ENCODE measurements at places on chromosomes 11 and 22.
A peak's percentile ranks its signal among the peaks of the same experiment; 100 is the strongest.

- no peak for DNase-seq
Observed at GRCh38 chr11:134468796-134469195, 56.8 kb upstream of the B3GAT1 start.

DNA sequence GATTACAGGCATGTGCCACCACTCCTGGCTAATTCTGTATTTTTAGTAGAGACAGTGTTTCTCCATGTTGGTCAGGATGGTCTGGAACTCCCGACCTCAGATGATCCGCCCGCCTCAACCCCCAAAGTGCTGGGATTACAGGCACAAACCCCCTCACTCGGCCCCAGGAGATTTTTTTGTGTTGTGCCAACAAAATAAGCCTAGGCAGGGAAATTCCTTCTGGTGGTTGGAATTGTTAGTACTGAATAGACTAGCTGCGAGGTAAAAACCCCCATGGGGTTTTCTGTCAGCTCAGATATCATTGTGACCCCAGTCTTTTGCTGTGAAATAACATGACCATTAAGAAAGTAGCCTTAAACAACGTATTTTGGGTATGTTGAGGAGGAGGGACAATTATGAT, 144.9 kb downstream of the BCR start:
- no peak for DNase-seq

DNA sequence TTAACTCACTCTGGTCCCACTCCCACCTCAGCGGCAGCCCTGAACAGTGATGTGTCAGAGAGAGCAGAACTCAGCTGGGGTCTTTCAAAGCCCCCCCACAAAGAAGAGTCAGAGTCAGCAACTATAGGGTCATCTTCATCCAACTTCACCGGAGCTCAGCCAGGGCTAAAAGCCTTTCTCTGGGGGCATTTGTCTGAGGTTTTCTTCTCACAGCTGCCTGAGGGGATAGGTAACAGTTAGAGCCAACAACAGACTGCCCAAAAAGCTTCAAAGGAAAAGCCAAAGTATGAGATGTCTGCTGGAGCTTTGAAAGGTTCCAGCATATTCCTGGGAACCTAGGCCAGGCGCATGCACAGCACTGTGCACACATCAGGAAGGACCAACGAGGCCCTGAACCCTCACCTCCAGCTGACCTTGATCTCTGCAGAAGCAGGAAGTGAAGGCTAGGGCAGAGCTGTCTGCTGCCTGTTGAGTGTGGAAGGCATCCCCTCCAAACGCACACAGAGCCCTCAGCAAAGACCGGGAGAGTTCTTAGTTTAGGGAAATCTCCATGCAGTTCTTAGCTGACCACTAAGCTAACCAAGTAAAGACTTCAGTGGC, 28.1 kb upstream of the COMT start:
- no peak for DNase-seq

DNA sequence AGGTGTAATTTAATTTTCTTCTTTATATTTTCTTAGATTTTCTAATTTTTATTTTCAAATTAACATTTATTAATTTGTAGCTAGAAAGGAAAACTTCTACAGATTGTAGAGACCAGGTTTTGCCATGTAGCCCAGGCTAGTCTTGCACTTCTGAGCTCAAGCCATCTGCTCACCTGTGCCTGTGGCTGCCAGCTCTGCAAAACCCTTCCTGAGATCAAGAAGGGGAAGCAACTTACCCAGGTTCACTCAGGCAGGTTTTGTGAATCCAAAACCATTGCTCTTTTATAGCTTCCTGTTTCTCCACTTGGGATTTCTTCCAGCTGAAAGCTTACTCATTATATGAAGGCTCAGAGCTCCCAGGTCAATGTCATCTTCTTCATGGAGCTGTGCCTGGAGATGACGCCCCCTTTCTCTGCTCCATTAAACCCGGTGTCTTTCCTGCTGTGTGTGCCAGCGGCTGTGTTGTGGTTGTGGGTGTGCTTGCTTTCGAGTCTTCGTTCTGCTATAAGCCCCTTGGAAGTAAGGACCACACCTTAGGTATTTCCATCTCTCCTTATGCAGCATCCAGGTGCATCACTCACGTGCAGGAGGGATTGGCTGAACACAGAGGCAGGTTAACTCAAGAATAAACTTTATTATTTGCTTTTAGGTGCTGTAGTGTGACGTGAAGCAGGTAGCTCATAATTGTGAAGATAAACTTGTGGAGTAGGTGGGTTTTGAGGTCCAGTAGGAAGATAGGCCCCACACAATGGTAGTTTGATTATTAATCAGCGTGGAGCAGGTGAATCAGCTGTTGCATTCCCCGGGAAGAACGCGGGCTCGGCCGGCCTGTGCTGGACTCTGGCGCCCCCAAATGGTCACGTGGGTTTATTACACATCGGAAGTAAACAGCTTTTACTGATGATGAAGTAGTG, 42.2 kb upstream of the INCENP start:
- DNase-seq, result peak; percentile 81

DNA sequence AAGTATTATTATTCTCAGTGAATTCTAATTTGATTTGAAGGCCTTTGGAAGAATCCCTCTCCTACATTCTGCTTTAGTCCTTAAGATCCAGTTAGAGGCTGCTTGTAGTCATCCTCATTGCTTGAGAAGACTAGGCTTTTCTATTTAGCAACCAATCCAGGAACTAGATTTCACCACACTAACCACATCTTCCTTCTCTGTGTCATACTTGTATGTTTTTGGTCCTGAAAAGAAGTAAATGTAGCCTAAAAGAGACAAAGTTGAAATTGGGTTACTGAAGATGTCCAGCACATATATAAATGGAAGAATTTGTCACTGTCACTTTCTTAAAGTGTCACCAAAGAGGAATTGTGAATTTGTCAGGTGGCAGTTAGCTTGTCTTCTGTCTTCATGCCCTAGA, 46.6 kb upstream of the MMP7 start:
- no peak for DNase-seq

- peak; percentile 90 for DNase-seq
Observed at GRCh38 chr22:38034278-38034882, 22.8 kb upstream of the PICK1 start.

GRCh38 chr22:39724390-39724789, 153.8 kb downstream of the CACNA1I start:
- no peak for DNase-seq

DNA sequence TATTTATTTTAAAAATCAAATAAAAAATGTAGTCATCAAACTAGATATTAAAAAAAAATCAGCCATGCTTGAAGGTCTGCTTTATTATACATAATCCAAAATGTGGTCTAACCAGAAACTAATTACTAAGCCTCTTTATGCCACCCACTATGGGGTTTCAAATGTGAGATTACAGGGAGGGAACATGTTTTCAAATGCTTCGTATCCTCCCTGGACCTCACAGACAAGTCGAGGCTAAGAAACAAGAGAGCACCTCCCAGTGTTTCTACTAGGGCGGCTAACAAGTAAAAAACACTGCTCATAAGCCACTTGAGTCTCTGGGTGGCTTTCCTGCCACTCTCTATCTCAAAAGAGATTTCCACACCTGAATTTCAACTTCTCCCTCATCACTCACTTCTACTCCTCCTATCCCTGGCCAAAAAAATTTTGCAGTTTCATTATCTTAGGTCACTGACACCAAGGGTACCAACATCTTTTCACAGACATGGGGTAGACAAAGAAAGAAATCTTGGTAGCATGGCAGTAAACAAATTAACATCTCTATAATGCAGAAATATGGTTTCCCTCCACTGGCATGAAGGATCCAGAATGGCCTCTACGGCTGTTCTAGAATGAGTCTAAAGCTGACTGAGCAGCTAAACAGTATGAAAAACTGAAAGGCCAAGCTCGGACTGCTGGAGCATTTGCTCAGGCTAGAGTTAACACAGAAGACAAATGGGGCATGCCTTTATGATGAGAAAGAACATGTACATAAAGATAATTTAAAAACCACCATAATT, 50.9 kb downstream of the PITPNB start:
- no peak for DNase-seq

DNA sequence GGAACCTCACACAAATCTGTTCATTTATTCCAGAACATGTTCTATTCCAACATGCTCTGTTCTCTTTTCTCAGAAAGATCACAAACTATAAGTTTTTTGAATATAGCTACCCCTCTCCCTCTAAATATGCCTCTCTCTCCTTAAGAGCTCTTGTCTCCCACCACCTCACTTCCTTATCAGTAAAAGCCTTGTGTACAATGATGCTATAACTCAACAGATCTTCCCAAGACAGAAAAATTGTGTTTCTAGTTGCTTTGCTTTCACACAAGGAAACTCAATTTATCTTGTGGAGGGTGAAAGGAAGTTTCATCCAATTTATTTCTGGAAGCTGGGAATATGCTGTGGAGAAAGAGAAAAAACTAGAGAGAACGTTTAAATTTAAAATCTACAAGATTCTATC, 64.4 kb downstream of the FAM76B start:
- no peak for DNase-seq

GRCh38 chr11:34158661-34159060, 53.2 kb downstream of the NAT10 start:
- no peak for DNase-seq

GRCh38 chr11:72141066-72141465, 5.5 kb downstream of the FOLR3 start:
- no peak for DNase-seq

GRCh38 chr11:14232652-14233051, 126.3 kb downstream of the RRAS2 start:
- DNase-seq, result no peak
